Type B pancreatic cell (in vitro differentiated cells): ENCODE measurements at places on chromosomes 3 and 15. TPM values are rescaled to one million over a fixed set of nuclear protein-coding genes. Genes with fewer than 3 reads are reported as not detected.

DNA sequence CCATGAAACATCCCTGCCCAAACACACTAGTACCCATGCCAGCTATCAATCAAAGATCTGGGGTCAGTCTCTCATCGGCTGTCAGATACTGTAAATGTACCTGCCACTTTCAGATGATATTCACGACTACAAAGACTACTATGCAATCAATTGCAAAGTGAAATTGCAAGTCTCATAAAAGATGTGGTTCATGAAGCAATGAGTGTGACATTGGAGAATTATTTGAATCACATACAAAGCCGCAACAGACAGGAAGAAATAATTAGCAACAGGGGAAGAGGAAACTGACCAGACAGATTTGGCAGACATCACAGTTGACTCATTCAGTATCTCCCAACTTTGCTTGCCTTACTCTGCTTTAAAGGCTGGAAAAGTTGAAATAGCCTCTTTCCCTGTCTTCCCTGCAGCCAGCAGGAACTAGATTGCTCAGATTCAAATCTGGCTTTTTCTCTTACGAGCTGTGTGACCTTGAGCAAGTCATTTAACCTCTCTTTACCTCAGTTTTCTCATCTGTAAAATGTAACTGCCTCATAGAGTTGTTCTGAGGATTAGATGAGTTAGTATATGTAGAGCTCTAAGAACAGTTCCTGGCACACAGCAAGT, 95.7 kb upstream of the C3orf80 start:
- DNase-seq = no peak
- H3K4me3 ChIP-seq = no peak overlapping the region
- H3K27me3 ChIP-seq = peaks cover 5% of the 10 kb centered on the region

DNA sequence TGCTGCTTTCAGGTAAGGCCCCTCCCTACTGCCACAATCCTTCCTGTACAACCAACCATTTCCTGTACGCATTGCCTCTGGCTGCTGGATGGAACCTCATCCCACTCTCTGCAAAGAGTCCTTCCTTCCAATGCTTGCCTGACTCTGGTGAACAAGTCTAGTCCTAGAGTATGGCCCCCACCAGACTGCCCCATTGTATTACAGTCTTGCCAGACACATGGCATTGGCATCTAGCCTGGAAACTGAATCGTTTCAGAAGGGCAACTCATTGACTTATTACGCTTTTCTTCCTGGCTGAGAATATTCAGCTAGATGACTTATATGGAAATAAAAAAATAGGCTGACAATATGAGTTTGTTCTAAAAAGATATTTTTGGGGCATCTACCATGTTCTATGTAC, 170.3 kb downstream of the SUCLG2 start:
- no peaks in the 10 kb centered on the region for H3K36me3 ChIP-seq
- no peak overlapping the region for H3K27ac ChIP-seq
- no peak for DNase-seq
- H3K27me3 ChIP-seq = no peaks in the 10 kb centered on the region
- no peak overlapping the region for H3K4me3 ChIP-seq
- no peaks in the 10 kb centered on the region for H3K4me1 ChIP-seq

DNA sequence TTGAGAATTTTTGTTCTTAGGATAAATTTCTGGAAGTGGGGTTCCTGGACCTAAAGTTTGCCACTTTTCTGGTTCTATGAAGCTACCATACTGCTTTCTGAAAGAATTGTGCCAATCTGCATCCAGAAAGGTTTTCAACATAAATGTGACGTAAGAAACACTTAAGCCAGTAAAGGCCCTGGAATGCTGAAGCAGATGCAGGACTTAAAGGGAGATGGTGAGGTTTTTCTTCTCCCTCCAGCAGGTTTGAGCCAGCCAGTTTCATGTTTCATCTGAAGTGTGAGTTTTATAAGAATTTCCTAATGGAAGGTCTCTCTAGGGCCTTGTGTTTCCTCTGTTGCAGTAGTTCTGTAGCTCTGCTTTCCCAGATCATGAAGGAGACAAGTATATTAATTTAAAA, 33.1 kb downstream of the ZNF592 start:
- H3K36me3 ChIP-seq = peaks cover 18% of the 10 kb centered on the region
- no peaks in the 10 kb centered on the region for H3K27me3 ChIP-seq
- DNase-seq = no peak
- no peak overlapping the region for H3K27ac ChIP-seq

DNA sequence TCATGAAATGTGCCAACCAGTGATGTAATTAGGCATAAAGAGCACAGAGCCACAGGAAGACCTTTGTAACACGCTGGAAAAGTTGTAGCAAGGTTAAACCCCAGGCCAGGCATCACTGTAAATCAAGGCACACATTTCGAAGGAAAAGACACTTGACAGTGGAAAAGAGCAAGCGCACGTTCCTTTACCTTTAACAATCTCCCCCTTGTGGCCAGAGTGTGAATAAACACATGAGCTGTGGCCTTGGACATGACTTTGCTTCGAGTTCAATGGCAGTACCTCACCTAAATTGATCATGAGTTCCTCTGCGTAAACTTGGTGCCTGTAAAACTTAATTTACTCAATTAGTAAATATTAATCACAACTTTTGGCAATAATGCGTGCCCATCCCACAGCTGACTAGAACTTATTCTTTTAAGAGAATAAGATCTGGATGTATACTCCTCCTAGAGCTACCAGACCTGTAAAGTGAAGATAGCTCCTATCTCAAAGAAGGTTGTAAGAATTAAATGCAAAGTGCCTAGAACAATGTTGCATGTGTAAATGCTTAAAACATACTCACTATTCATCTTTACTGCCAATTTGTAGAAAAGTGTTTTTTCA, 757.0 kb upstream of the NECTIN3 start:
- no peak overlapping the region for H3K4me3 ChIP-seq
- H3K27ac ChIP-seq = no peak overlapping the region
- no peak for DNase-seq
- H3K36me3 ChIP-seq = no peaks in the 10 kb centered on the region

DNA sequence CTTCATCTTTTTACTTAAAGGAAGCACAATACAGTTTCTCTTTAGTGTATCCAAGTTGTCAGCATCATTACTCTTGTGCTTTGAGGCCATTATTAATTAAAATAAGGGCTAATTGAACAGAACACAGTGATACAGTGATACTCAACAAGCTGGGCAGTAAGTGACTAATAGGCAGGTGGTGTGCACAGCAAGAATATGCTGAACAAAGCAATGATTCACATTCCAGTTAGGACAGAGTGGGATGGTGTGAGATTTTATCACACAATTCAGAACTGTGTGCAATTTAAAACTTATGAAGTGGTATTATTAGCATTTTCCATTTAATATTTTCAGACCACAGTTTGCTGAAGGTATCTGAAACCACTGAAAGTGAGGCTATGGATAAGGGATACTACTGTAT, 116.9 kb downstream of the PLOD2 start:
- H3K4me3 ChIP-seq = no peak overlapping the region
- no peak overlapping the region for H3K27ac ChIP-seq
- H3K27me3 ChIP-seq = no peaks in the 10 kb centered on the region
- no peaks in the 10 kb centered on the region for H3K36me3 ChIP-seq
- no peak for DNase-seq
- H3K4me1 ChIP-seq = no peaks in the 10 kb centered on the region

DNA sequence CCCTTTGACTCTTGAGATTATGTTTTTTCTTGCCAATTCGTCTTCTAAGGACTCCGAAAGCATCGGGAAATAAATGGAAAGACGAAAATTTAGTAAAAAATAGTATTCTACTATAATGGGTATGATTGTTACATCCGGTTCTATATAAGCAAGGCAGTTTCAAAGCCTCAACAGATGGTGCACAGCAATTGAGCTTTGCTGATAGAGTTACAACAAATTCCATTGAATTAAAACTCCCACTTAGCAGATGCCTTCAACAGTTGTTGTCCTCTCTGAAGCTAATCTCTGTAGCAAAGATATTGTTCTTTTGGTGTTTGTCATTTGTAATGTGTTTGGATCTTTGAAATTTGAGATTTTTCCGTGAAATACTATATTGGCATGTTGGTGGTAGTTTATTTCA, 16.1 kb upstream of the GHSR start:
- H3K4me1 ChIP-seq = peaks cover 8% of the 10 kb centered on the region
- no peak for DNase-seq
- no peak overlapping the region for H3K4me3 ChIP-seq
- no peaks in the 10 kb centered on the region for H3K36me3 ChIP-seq
- H3K27ac ChIP-seq = no peak overlapping the region

Gene TMEM207
- not detected in 2 replicates for total RNA-seq

Gene STIMATE
- total RNA-seq = 13.1 and 28.4 TPM in 2 replicates

Gene C3orf62
- 5.6 and 10.7 TPM in 2 replicates for total RNA-seq
